Putamen (tissue), 1 donor: ENCODE measurements at places on chromosomes 1 and 21.

DNA sequence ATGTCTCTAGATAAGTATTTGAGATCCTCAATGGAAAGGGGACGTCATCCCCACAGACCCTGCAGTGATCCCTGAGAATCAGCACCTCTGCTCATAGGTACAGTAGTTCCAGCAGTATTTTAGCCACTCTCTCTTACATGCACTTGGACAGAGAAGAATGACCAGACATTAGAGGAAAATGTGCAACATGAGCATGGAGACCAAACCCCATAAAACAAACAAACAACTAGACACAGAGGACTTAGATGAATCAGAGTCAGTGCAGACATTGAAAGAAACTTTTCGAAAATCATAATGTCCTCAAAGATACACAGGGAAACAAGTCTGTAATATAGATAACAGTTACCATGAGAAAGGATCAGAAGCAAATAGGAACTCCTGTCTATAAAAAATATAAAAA lies 108.2 kb downstream of the LYPLAL1 start:
- DNase-seq: no peak

- DNase-seq: no peak
Measured at GRCh38 chr1:2382621-2383361, 8.6 kb downstream of the MORN1 start.

DNA sequence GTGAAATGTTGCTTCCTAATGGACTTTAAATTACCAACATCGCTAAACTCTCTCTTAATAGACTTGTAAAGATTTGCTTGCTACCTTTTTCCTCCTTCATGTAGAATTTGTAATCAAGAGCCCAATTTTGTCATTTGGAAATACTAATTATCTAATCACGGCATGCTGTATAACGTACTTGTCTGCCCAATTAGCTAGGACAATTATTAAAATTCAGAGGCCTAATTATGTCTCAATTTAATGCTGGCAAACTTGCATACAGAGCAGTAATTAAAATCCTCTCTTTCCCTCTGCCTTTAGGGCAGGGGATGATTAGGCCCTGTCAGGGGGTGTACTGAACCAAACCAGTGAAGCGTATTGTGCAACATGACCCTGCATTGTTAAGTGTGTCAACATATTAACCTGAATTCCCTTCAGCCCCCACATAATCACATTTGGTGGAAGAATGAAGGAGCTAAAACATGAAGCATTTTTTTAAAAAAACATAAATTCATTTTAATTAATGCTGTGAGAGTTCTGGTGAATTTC lies 137.4 kb upstream of the BARHL2 start:
- DNase-seq: no peak

GRCh38 chr1:246278371-246278770 lies 228.7 kb downstream of the SMYD3 start:
- DNase-seq: no peak

DNA sequence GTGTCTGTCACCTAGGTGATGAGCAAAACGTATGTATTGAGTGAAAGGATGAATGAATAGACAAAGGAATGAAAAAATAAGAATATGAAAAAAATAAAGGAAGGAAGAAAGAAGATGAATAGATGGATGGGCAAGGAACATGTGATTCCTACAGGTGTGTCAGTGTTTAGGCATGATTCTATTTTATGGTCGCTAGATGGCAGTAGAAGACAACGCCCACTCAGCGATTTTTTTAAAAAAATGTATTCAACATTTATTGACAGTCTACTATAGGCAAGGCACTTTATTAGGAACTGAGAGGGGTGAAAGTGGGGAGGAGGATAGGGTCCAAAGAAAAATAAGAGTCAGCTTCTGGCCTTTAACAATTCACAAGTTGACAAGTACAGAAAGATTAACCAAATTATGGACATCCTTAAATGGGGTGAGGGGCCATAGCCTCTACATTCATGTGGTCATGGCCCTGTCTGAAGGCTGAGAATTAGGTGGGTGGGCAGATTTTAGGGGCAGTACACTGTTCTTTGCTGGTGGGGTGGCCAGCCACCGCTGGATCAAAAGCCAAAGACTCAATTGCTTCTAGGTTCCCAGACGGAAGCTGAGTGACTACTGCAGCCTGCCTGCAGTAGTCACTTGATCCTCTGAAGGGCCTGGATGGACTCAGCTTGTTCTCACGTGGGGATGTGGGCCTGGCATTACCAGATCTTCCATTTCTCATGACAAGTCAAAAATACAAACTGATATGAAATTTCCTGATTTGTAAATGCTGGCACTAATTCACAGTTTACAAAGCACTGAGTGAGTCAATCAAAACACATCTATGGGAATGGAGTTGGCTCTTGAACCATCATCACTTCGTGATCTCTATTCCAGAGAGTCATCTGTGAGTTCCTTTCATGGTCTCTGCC lies 83.9 kb downstream of the FASLG start:
- DNase-seq: no peak
